Tongue (tissue), 3 donors: ENCODE measurements at places on chromosomes 7 and 10. TPM values are rescaled to one million over a fixed set of nuclear protein-coding genes. Genes with fewer than 3 reads are reported as not detected.

ATP6V1F gene
- 71.5 TPM for total RNA-seq

OR13A1 gene
- not detected for total RNA-seq

AMZ1 gene
- 0.31 TPM for total RNA-seq

OR2A5 gene
- total RNA-seq, result not detected

ANKRD61 gene
- total RNA-seq, result not detected

SMO gene
- 37.1 TPM for total RNA-seq

TMEM184A gene
- 22.1 TPM for total RNA-seq

DNA sequence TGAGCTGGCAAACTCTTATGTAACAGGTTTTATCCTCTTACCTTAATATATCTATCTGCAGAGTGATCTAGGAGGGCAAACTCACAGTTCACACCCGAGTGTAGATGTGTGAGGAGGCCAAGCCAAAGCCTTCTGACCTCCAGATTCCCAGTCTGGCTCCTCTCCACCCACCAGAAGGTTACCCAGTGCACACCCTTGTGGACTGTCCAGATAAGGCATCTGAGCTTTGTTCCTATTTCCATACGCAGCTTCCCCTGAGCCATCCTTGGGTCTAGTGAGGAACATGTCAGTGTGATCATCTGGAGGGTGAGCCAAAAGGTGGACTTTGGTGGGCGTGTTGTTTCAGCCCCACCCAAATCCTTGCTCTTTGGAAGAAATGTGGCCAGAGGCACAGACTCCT, 203.0 kb upstream of the MEOX2 start:
- no peak for DNase-seq

- no peak for DNase-seq
Observed at GRCh38 chr7:2079332-2080059, 153.2 kb downstream of the MAD1L1 start.

- DNase-seq, result peak; percentile 74
Observed at GRCh38 chr7:98394377-98394836, 6.5 kb downstream of the BAIAP2L1 start.

GRCh38 chr7:50687096-50687495, 95.6 kb downstream of the GRB10 start:
- no peak for DNase-seq

DNA sequence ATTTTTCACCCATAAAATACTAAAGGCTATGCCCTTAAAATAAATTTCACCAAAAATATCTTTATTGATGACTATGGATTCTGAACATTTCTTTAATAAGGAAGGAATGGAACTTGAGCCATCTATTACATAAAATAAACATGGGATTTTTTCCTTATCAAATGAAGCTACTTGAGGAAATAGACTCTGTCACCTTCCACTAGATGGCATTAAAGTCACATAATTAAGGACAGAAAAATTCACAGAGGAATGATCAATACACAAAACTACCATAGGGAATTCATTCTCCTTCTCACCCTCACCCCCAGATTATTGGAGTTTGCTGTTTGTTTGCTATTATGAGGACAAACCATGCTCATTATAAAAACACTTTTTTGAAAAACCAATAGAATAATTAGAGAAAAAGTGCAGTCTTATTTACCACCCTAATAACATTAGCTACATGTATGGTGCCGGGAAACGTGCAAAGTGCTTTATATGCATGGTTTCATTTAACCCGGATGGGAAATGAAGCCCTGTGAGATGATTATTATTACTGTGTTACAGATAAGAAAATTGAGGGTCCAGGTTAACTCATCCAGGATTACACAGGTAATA, 21.1 kb upstream of the FOXI2 start:
- DNase-seq, result peak; percentile 63

GRCh38 chr7:117158941-117159697, 163.7 kb downstream of the WNT2 start:
- no peak for DNase-seq

DNA sequence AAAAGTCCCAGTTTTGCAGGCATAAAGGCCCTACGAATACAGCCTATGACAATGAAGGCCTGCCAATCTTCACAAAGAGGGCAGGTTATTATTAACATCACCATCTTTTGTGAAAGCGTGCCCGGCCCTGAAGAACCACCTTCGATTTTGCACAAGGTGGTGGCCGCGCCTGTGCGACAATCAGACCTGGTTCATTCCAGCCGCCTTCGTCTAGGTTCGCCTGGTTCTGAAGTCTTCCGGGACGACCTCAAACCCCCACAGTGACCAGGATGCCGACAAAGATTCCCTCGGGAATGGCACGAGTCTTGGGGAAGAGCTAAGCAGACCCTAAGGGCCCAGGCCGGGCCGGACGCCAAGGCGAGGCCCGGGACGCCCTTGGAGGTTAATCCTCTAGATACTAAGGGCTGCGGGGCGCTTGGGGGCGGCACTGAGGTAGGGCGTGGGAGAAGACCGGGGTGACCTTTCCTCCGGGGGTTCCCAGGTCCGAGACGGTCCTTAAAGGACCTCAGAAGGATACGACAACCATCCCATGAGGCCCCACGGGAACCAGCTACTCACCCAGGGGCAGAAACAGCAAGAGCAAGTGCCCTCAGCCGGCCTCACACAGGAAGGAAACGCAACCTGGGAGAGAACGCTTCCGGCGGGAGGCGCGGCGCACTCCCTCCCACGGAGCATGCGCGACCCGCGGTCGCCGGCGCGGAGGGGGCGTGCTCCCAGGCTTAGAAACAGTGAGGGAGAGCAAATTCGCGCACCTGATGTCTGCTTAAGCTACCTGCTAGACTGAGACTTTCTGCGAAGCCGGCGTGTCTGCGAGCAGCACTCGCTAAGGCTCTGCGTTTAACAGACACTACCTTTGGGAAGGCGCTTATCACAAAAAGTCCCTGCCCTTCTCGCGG, at the start of gene ATAD1:
ATAD1 (minus strand) TSS at position 618 of the 896 bp plus-strand sequence. CDS start 3,627 bp downstream, outside the sequence.
- DNase-seq, result peak; percentile 93

- no peak for DNase-seq
Observed at GRCh38 chr10:33241351-33241750, 93.1 kb downstream of the NRP1 start.

GRCh38 chr7:23472046-23472445, 1.8 kb upstream of the IGF2BP3 start:
- DNase-seq, result peak; percentile 39

DNA sequence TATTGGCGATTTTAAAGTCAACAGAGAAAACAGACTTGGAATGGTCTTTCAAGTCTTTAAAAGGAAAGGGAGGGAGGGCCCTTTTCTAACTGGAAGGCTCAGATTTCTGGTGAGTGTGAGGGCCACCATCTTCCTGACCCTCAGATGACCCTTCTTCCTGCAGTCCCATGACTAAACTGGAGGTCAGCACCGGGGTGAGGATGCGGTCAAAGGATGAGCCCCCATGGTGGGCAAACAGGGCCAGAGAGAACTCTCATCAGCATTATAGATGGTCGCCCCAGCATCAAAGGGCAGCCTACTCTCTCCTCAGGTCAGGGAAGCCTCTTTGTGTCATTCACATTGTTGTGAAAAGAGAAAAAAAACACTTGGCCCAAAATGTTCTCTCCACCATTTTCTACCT, 219.2 kb downstream of the LRMDA start:
- no peak for DNase-seq

- DNase-seq, result peak; percentile 46
Observed at GRCh38 chr10:50577681-50578350, 45.9 kb downstream of the SGMS1 start.

GRCh38 chr7:2658941-2659340, 27.2 kb downstream of the TTYH3 start:
- DNase-seq, result no peak

DNA sequence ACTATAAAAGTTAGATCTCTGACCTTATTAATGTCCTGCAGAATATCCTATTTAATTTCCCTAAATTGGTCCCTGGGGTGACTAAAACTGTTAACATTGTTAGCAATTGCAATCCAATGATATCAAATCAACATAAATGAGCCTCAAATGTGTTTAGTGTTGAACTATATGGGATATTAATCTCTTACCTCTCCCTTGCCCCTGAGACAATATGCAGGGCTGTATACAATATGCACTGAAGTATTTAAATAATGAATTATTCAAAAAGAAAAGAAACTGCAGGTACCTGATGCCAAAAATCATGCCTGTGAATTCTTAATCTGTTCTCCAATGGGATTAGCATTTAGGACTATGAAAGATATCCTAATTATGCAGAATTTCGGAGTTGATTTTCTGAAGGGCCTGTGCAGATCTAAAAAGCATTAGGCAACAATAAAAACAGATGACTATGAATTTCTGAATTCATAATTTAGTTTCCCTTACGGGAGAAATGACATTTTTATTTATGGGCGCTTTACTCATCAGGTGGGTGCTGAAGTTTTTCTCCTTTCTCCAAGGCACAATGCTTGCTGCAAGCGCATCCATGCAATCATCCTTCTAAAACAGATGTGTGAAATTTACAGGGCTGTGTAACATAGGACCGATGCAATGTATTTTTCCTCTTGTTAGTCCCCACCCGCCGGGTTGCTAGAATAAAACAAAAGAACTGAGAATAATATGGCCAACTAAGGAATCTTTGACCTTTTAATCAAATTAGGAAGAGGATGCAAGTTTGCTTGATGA, 5.4 kb upstream of the C10orf90 start:
- DNase-seq, result no peak

- no peak for DNase-seq
Observed at GRCh38 chr7:80634505-80634904, 3.9 kb upstream of the CD36 start.

DNA sequence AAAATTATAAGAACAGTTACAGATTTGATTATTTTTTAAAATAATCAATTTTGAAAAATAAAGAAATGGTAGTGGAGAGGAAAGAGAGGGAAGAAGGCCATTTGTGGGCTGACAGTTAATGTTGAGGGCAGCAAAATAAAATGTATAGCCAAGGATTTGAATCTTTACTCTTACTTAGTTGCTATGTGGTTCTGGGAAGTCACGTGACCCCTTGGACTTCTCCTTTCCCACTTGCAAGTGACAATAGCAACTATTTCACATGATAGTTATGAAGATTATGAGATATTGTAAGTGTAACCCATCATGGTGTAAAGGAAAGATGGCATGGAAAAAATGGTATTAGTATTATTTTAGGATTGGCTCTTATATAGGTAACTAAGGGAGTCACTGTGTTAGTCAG, 567.3 kb upstream of the GHITM start:
- no peak for DNase-seq

- no peak for DNase-seq
Observed at GRCh38 chr10:78600121-78600665, 468.6 kb upstream of the ZMIZ1 start.

- DNase-seq, result no peak
Observed at GRCh38 chr10:20596065-20596755, 300.9 kb downstream of the NEBL start.

GRCh38 chr7:18538554-18539250, 43.2 kb downstream of the HDAC9 start:
- no peak for DNase-seq
